Stimulated activated CD4-positive, alpha-beta T cell treated with anti-CD3 and anti-CD28 coated beads, Interleukin-15, amount 100 ng/mL, for 48 hours (primary cell): ENCODE measurements at places on chromosomes 1 and 21.

GRCh38 chr1:64847666-64848065 lies 102.8 kb downstream of the RAVER2 start:
- DNase-seq, result no peak

DNA sequence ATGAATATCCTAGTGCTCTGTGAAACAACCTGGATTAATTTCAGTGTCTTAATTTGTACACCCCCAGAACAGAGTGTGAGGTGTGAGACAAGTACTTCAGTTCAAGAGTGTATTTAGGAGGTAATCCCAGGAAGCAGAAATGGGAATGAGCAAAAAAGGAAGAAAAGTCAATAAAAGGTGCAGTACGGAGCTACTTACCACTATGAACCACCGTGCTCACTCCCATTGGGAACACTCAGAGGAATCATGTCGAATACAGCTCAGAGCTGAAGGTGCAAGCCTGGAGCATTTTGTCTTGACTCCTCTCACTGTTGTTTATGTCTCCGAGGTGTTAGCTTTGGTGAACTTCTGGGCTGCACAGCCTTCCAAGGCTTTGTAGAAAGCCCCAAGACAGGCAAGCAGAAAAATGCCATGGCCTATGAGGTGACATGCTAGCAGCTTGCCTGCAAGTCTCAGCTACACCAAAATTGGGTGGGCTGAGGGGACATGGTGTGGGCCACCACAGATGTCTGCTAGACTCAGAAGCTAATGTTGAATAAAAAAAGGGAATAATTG lies 7.4 kb upstream of the SVBP start:
- DNase-seq, result no peak

DNA sequence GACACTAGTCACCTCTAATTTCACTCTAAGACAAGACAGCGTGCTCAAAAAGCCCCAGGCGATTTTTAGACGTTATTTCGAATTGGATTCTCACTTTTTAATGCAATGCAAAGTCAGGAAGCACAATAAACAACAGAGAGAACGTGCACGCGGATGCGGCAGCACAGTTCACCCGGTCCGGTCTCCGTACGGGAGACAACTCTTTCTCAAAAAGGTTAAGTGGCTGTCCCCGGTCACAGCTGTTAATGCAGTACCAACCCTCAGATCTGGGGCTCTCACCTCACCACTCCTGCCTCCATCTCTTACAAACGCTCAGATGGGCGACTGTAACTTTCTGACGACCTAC lies 1.2 kb downstream of the HP1BP3 start:
- DNase-seq, result no peak

DNA sequence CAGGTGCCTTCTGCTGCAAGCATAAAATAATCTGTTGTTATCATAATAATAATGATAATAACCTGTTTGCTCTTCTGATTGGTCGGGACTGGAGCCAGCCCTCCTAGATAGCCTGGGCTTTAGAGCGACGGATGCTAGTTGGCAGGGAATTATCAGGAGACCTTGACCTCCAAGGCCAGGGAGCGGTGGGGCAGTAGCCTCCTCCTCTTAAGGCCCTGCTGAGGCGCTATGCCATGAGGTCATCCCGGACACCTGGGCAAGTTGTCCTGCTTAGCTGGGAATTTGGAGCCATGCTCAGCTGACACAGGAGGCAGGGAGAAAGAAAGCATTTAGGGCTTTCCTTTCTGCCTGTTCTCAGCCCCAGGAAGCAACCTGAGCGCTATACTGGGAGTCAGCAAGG lies 15.6 kb downstream of the C1orf115 start:
- DNase-seq, result no peak

DNA sequence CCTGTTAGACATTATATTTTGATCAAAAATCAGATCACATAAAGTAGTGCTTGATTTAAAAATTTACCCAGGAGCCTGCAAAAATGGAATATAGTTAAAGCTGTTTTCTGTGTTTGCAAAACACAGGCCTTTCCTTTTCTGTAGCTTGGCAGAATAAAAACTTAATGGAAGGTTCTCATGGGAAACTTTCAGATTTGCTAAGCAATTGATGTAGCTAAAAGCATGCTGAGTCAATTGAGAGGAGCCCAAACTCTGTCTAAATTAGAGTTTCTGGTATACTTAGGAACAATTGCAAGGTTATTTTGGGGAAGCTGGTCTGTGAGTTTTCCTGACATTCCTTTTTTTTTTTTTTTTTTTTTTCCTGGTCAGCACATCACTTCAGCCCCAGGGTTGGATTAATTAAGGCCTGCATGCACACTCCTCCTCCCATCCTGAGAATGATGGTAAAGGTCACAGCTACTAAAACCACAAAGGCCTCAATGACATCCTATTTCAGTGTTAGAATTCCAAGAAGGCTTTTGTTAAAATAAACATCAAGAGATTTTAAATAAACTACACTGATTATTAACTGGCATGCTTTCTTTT lies 608.7 kb downstream of the PLPP3 start:
- no peak for DNase-seq

DNA sequence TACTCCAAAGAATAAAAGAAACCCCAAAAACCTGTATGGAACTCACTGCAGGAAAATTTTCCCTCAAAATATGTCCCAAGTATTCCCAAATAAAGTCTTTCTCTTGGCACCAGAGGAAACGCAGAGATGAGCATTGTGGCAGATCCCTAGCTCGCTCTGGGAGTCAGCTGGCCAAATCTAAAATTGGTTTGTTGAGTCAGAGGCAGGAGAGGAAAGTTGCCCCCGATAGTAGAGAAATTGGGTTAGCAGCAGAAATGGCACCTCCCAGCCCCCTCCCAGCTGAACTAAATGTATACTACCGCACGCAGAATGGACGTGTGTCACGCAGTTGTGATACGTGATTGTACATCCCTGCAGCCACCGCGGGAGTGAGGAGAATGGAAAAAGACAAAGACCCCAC lies 39.9 kb upstream of the TARBP1 start:
- no peak for DNase-seq

- DNase-seq, result no peak
Measured at GRCh38 chr1:62800825-62801306, 16.9 kb downstream of the ATG4C start.
